ENCODE measurements at places on chromosomes 4 and X.

DNA sequence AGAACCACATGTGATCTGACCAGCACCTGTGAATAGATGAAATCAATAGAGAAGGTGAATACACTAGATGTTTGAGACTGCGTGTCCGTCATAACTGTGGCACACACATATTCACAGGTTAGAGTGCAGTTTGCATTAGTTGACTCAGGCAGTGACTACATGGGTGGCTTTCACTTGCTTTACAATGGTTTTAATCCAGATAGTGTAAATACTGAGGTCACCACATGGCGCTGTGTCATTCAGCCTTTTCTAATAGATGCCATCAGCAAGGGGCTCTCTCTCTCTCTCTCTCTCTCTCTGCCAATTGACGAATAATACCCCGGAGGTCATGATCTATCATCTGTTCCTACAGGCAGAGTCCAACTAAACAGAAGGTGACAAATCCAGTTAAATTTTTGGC lies 30.7 kb upstream of the FGF13 start:
- DNase-seq: no peak

DNA sequence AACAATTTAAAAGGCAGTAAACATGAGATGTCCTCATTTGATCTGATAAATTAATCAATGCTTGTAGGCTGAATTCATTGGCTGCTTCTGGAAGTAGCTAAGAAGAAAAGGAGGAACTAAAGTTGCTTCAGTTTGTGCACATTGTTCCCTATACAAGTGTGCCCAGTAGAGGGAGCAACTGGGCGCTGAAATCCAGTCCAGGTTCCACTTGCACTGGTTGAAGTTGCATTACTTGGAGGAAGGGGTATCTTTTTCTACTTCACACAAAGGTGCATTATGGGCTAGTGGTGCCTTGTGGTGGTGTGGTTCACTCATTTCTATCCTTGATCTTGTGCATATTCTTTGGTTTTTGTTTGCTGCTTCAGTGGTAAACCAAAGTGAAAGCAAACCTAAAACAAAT lies 67.9 kb upstream of the SOX3 start:
- DNase-seq: peak; percentile 20

- no peak for DNase-seq
Observed at GRCh38 chr4:138982754-138983153, 32.8 kb upstream of the NOCT start.

GRCh38 chr4:156388826-156389225 lies 435.2 kb upstream of the CTSO start:
- peak; percentile 2 for DNase-seq

DNA sequence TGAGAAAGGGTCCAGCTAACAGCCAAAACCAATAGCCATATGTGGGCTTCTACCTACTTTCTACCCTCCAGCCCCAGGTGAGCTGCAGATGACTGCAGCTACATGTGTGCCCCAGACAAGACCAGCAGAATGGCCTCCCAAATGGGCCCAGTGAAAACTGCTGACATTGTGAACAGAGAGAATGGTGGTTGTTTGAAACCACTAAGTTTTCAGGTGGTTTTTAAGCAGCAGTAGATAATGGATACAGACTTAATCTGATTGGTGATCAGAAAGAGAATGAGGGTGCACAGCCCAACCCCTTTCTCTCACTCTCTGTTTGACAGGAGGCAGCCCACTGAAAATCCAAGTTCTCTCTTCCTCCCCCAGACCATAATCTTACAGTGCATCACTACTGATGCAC lies 42.5 kb upstream of the BBS12 start:
- no peak for DNase-seq

DNA sequence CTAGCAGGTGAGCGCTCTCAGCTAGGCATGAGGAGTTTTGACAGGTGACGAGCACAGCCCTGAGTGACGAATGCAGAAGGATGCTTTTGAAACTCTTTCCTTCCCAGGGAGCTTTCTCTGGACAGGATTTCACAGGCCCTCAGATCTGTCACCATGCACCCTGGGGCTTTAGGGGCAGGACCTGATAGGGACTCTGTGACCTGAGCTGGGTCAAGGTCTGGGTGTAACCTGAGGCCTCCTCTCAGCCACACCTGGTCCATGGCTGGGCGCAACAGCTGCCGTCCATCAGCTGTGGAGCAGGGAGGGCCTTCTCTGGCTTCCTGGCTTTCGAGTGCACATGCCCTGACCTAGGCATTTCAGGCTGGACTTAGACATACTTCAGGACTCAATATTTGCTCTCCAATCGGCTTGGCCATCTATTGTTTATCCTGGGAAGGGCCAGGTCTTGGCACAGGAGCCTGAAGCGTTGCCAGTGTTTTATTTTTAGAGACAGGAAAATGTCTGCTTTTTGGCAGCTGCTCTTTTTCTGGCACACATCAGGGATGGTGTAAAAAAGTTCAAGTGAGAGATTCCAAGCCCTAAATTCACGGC lies 56.4 kb downstream of the C4orf51 start:
- DNase-seq: peak; percentile 40

GRCh38 chr4:8422786-8423185 lies 17.7 kb downstream of the ACOX3 start:
- no peak for DNase-seq

GRCh38 chr4:159227984-159228383 lies 125.1 kb downstream of the RAPGEF2 start:
- peak; percentile 90 for DNase-seq

- DNase-seq: peak; percentile 96
Observed at GRCh38 chr4:128358231-128358912, 70.8 kb upstream of the PGRMC2 start.

DNA sequence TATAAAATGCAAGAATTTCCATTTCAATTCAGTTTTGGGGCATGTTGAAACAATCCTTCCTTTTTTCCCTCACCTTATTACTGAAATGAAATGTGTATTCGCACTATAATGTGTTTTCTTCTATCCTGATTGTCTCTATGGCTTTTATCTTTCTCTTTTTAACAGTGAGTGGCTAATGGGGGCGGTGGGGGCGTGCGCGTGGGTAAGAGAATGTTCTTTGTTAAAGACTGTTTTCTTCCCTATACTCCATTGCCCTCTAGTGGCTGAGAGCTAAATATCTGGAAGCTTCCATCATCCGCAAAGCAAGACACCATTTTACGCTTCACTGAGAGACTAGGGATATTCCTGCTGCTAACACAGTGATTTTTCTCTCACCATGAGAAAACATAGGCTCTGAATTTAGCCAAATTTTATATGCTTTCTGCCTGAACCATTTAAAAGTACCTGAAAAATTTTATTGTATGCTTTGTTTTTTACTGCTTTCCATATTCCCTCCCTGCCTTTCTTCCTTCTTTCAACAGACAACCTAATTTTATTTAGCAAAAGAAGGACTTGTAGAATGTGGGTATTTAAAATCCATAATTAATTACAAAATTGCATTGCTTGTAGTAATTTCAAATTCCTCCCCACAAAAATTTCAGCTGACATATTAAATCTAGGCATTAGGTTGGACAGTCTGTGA lies 194.0 kb downstream of the GASK1B start:
- peak; percentile 65 for DNase-seq

GRCh38 chr4:127124919-127125318 lies 507.8 kb upstream of the INTU start:
- DNase-seq: peak; percentile 13

DNA sequence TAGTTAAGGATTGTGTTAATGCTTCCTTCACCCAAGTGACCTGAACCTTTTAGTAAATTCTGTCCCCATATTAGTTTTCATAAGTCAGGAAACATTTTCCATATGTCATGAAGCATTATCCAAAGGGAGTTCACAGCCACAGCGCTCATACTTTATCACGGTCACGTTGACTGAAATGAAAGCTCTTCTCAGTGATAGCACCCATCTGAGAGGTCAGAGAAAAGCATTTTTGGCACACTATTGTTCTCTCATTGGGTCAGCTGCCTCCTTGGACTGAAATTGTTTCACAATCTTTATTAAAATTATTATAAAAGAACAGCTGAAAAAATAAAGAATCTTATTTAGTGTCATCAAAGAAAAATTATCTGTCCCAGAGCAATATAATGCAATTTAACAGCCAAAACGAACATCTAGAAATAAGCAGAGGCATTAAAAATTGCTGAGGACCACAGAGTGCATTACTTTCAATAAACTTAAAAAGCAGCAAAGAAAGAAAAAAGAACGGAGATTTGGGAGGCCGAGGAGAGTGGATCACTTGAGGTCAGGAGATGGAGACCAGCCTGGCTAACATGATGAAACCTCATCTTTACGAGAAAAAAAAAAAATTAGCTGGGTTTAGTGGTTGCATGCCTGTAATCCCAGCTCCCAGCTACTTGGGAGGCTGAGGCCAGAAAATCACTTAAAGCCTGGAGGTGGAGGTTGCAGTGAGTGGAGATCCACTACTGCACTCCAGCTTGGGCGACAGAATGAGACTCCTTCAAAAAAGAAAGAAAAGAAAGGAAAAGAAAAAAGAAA lies 680.8 kb upstream of the FAM241A start:
- no peak for DNase-seq

DNA sequence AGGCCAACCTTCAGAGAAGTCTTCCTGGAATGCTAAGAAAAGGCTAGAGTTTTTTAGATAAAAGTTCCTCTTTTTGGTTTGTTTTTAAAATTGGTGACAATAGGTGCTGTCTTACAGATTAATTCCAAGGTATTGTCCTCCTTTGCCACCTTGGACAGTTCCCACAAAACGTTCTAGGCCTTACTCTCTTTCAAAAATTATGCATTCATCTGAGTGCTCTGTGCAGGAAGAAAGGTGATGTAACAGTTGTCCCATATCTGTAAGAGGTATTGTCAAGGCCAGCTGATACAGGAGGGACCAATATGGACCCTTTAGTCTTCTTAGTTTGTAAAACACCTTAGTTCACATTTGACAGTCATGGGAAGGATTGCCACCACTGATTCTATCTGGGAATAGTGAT lies 15.9 kb upstream of the CXCL5 start:
- DNase-seq: peak; percentile 7

GRCh38 chr4:7434141-7434765 lies 477 bp downstream of the PSAPL1 start:
- DNase-seq: no peak

DNA sequence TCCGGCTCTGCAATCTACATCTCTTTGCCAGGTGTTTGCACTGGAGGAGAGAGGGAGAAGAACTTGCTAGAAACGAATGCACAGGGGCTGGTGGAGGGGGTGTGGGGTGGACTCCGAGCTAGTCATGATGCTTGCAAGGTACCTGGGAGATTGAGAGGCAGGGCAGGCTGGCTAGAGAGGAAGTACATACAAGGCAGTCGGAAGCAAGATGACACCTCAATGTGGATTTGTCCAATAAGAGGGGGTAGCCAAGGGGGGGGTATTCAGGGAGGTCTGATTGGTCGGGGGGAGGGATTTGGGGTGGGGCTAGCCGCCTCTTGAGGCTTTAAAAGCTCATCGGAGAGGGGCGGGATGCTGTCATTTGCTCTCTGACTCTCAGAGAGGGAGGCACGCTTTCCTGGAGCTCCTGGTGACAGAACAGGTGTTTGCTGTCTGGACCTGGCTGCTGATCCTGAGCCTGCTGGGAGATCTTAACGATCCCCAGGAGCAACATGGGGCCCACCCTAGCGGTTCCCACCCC lies at the start of gene GPR50:
Gene GPR50, plus strand, starts transcription at position 354 of the 520 bp plus-strand sequence. Its CDS starts 138 bp downstream, at position 492.
- DNase-seq: no peak

GRCh38 chr4:55184600-55185523 lies 59.5 kb upstream of the KDR start:
- peak; percentile 52 for DNase-seq

DNA sequence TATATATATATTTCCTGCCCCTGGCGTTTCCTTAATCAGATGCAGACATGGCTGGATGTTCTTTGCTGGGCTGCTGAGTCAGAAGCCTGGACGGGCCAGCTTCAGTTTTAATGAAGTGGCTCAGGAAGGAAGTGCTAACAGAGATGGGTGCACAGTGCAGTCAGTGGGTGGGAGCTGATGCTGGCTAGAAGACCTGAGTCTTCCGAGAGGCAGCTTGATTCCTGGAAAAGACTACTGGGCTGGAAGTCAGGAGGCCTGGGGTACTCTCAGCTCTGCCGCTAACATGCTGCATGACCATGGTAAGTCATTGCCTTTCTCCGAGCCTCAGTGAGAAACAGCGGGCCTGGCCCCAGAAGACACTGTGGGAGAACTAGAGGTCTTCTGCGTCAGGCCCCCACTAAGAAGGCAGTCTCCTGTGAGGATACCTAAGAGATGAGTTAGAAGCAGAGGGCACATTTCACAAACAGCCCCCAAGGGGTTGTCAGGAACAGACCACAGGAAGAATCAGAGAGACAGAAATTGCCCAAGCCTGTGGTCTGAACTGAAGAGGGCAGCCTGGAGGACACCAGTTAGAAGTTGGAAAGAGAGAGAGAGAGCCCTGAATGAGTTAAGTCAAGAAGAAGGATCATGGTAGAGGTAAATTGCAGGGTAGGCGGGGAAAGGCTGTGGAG lies 8.3 kb upstream of the CD40LG start:
- peak; percentile 20 for DNase-seq

- no peak for DNase-seq
Observed at GRCh38 chr4:3786196-3786869, 20.1 kb downstream of the ADRA2C start.

DNA sequence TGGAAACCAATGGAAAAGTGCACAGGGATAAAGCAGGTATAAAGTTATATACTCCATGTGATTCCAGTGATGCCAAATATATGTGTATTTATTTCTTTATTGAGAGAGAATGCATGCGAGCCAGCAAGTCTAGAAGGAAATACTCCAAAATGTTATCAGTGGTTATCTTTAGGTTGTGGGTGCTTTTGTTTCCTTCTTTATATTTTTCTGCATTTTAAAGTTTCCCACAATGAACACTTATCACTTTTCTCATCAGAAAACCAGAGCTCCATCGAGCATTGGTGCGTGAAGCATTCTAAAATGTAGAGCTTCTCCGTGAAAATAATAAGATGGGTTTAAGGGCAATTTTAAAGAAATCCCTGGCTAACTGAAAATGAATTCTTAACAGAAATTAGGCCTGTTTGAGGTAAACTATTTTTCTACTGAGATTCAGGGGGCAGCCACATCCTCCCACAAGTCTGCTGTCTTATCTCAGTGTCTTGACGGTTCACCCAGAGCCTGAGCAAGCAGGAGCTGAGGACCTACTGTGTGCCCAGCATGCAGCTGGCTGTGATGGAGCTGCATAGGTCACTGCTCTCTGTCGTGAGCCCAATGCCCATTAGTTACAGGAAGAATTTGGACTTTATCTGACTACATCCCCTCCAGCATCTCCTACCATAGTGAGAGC lies 18.7 kb upstream of the CD40LG start:
- DNase-seq: no peak

DNA sequence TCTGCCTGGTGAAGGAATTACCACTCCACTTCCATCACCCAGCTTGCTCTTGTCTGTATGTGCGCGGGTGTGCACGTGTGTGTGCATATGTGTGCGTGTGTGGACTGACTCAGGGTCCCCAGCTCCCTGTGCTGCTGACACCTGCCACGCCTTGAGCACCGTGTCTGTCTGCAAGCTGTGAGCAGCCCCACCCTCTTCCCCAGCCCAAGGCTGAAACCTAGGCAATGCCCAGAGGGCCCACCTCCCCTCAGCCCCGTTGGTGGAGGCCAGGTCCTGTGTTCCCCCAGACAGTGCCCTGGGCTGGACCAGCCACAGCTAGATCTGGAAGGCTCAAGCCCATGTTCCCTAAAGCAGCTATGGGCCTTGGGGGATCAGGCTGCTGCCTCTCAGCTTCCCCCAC lies 2.0 kb upstream of the CCNQ start:
- DNase-seq: no peak

GRCh38 chr4:20359692-20360091 lies 108.0 kb downstream of the SLIT2 start:
- no peak for DNase-seq

GRCh38 chr4:73917081-73917501 lies 47.9 kb downstream of the CXCL1 start:
- peak; percentile 96 for DNase-seq

- no peak for DNase-seq
Observed at GRCh38 chr4:121377076-121377475, 3.7 kb downstream of the QRFPR start.

All from fibroblast of skin of back (primary cell).